ENCODE measurements at places on chromosomes 3 and 15.

DNA sequence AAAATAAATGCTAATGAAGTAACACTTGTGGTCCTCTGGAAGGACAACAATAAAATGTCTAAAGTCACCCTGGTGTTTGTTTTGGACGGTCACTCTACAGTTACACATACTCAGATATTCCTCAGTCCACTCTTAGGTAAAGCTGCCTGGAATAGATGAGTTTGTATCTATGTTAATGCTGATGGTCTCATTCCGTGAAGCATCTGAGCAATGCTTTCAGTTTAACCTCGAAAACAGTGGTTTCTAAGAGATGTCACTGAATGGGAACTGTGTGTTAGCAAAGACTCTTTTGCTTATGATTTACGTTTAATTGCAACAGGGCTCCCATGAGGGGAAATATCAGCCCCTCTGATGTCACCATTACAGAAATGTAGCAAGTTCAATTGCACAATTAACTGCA, 49.1 kb downstream of the FBN1 start:
- DNase-seq: no peak

DNA sequence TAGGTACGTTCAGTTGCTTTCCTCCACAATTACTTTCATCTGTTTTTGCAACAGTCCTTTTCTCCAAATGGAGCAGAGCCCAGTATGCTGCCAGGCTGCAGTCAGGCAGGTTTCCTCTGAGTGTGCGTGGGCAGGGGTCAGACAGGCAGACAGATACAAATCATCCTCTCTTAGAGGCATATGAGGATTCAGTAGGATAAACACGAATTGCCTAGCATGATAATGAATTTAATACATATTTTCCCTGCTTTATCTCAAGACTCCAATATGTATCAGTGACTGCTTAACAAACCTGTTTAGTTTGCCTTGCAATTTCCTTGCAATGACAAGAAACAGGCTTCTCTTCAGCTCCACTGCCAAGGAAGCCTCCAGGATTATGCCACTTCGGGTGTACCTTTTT, 140.7 kb upstream of the NR2E3 start:
- DNase-seq: no peak

DNA sequence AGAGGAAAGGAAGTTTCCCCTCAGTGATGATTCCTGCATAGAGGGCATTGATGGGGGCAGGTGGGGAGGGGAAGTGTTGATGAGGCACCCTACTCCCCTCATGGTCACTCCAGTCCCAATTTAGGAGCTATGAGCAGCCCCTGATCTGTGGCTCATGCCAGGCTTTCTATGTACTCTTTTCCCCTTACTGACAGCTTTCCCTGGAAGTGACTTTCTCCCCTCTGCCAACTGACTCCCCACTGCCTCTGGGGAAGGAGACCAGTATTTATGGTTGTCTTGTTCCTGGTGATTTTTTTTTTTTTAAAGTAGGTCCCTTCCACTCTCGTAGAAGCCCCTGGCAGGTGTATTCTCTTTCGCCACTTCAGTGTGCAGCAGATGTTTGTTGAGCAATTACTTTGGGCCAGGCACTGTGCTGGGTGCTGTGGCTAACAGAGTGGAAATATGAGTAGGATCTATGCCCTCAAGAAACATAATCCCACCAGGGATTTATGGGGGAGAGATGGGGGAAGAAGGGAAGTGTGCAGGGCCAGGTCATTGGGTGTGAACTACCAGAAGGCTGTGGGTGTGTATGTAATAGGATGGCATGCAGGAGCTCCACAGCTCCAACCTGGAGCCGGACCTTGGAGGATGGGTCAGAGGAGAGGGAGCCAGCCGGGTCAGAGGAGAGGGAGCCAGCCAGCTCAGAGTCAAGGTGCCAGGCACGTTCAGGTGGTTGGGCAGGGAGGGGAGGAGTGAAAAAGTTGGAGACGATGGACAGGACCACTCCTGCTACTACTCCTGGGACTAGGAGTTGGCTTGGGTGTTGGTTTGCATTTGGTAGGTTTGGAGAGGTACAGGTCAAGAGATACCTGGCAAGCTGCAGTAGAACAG, 3.5 kb downstream of the SMAD6 start:
- DNase-seq: no peak

- DNase-seq: no peak
Observed at GRCh38 chr3:143573610-143574303, 274.5 kb downstream of the SLC9A9 start.

DNA sequence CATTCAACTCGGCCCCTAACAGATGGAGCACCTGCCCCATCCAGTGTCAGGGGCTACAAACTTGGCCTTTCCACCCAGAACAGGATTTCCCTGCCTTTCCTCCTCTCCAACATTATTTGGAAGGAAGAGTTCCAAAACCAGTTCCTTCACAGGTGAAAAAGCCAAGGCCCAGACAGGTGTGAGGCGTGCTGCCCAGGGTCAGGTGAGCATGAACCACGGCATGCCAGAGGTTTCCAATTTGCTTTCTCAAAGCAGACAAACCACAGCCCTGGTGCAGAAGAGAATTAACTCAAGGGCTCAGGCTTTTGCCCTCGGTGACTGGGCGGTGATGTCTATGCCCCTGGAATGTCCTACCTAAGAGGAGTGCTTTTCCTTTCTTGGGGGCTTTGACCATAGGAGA, 43.2 kb downstream of the LDHAL6B start:
- DNase-seq: no peak

- DNase-seq: peak; percentile 92
Observed at GRCh38 chr15:74040109-74040850, 42.1 kb downstream of the GOLGA6A start.

- DNase-seq: peak; percentile 81
Observed at GRCh38 chr15:52730173-52730572, 51.0 kb upstream of the ATOSA start.

GRCh38 chr3:123737168-123737567, 147.0 kb downstream of the MYLK start:
- DNase-seq: no peak

- DNase-seq: no peak
Observed at GRCh38 chr3:77204788-77205187, 164.9 kb downstream of the ROBO2 start.

- DNase-seq: no peak
Observed at GRCh38 chr3:18657858-18658820, 233.0 kb upstream of the SATB1 start.

DNA sequence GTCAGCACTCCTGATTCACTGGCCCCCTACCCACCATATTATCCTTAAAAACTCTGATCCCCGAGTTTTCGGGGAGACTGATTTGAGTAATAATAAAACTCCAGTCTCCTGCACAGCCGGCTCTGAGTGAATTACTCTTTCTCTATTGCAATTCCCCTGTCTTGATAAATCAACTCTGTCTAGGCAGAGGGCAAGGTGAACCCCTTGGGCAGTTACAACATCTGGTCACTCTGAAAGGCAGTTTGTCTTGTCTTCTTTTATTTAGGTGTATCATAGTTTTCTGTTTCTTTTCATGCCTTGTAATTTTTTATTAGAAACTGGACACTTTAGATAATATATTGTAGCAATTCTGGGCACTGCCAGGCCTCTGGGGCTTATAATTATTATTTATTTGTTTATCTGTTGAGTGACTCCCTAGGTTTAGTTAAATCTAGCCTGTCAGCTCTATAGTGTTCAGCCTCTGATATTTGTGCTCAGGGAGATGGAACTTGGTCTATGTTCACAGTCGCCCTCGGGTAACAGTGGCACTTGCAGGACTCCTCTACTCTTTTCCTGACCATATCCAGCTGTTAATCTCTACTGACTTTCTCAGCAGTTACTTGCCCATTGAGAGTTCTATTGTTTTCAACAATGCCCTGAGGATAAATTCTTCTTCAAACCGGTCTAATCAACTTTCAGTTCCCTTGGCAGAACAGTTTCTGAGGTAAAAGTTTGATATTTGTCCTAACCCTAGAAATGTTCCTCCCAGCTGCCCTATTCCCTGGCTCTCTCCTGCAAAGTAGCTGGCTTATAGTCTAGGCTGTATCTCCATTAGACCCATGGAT, 15.5 kb upstream of the PLAAT1 start:
- no peak for DNase-seq

DNA sequence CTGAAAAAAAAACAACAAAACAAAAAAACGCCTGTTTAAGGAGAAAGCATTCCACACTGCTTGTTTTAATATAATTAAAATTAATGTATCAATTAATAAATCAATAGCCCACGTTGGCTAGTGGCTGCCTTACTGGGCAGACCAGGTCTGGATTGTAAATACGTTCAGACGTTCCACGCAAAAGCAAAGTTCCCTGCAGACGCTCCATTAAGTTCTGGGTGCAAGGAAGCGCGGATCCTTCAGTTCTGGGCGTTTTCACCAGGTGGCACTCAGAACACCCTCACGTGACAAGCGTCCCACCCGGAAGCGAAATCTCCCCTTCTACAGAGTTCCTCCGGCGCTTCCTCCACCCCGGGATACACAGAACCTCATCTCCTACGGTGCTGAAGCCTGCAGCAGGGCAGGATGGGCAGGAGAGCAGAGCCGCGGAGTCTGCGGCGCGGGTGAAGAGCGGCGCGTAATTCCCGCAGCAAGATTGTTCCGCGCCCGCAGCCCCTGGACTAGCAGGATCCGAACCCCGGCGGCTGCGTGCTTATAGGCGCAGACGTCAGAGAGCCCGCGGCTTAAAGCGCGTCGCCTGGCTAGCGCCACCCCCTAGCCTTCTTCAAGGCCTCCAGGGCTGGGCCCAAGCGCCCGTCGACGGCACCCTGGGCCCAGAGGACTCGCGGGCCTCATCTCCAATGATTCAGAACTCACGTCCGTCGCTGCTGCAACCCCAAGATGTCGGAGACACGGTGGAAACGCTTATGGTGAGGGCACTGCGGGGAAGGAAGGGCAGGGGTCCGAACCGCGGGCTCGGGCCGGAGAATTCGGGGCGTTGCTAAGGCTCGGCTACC, at the start of gene SLC25A38:
SLC25A38 (plus strand) TSS at position 326 of the 836 bp plus-strand sequence; CDS start at position 681, 355 bp downstream.
- DNase-seq: peak; percentile 88

DNA sequence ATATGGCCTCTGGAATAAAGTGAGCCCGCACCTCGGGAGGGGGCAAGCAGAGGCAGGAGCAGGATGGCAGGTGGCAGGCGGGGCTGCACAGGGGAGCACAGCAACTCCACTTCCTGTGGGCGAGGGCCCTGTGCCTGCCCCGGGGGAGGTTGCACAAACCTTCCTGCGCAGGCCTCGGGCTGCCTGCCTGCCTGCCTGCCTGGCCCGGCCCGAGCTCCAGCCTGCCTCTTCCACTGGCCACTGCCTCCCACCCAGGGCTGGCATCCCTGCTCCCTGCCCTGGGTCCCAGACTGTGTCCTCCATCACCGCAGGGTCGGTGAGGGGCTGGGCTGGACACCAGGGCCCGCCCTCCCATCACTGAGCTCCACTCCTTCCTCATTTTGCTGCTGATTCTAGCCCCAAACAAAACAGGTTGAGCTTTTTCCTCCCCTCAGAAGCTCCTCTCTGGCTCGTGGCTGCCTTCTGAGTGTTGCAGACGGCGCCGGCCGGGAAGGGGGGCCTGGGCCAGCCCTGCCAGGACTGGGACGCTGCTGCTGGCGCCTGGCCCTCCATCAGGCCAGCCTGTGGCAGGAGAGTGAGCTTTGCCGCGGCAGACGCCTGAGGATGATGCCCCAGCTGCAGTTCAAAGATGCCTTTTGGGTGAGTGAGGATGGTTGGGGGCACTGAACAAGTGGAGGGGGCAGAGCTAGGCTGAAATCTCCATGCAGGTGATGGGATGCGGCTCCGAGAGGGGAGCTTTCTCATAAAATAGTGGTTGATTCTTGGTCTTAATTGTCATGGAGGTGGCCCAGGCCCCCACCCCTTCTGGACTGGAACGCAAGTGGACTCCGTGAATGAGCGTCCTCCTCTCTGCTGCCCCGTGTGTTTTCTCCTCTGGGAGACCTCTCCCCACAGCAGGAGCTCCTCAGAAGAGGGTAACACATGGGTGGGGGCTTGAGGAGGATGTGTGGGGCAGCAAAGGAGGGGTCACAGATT, at the start of gene PSTPIP1:
PSTPIP1 (plus strand) TSS at position 156 of the 975 bp plus-strand sequence; CDS start at position 604, 448 bp downstream.
- no peak for DNase-seq

DNA sequence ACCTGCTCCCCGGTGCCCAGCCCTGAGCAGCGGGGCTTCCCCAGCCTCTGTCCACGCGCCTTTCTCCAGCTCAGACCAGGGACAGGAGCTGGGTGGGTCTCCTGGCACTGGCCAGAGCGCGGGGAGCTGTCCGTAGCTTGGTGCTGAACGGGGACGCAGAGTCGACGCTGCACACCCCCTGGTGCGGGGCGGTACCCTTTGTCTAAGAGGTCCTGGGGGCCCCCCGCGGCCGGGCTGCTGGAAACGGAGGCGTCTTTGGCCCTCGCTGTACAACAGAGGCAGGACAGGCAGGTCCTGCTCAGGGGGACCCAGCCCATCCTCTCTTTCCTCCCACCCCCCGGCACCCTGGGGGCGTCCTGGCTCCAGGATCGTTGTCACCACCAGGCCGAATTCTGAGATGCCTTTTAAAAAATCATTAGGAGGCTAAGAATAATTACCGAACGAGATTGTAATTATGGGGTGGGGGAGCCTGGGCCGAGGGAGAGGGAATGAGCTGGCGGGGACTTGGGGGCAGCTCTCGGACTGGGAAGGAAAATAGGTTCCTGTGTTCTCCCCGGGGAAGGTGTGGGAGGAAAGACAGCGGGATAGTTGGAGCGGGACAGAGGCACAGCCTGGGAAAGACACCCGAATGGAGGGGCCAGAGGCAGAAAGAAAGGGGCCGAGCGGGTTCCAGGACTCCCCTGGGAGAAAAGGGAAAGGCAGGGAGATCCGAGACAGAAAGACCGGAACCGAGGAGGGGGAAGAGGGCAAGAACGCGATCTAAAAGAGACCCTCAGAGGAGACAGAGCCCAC, 4.1 kb upstream of the SKOR1 start:
- DNase-seq: peak; percentile 72

- no peak for DNase-seq
Observed at GRCh38 chr3:51739110-51739509, 32.2 kb downstream of the GRM2 start.

DNA sequence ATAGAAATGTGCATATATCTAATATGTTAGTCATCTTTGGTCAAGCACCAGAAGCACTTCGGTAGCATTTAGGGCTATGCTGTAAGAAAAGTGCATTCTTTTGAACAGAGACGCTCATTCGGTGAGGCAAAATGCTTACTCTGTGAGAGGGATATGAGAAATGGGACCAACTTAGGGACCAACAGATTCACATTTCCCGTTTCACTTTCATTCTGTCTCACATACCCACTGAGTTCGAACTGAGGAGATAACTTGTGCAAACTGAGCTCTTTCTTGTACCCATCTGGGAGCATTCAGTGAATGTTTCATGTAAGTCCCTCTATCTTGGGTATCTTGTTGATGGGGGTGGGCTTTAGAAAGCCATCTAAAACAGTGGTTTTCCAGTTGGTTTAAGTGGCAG, 135.3 kb downstream of the FEZF2 start:
- DNase-seq: no peak

- DNase-seq: no peak
Observed at GRCh38 chr3:122394173-122394572, 10.2 kb downstream of the FAM162A start.
